ENCODE measurements at places on chromosomes 7 and 10. TPM values are rescaled to one million over a fixed set of nuclear protein-coding genes. Genes with fewer than 3 reads are reported as not detected.

SPDYE2 gene
- not detected for polyA plus RNA-seq

ADAM8 gene
- 7.2 TPM for polyA plus RNA-seq

SLC26A3 gene
- polyA plus RNA-seq, result not detected

CTAGE4 gene
- not detected for polyA plus RNA-seq

FAM3C gene
- 61.8 TPM for polyA plus RNA-seq

SYT15 gene
- 0.16 TPM for polyA plus RNA-seq

MACC1 gene
- 0.22 TPM for polyA plus RNA-seq

ARHGEF35 gene
- not detected for polyA plus RNA-seq

FIGNL1 gene
- 32.8 TPM for polyA plus RNA-seq

CLEC2L gene
- 17.8 TPM for polyA plus RNA-seq

PURB gene
- 14.7 TPM for polyA plus RNA-seq

ERV3-1 gene
- 48.5 TPM for polyA plus RNA-seq

CTAGE15 gene
- not detected for polyA plus RNA-seq

EMX2 gene
- 0.12 TPM for polyA plus RNA-seq

PRTFDC1 gene
- polyA plus RNA-seq, result 4.5 TPM

TEX36 gene
- not detected for polyA plus RNA-seq

POLR1F gene
- 8.7 TPM for polyA plus RNA-seq

PWWP2B gene
- polyA plus RNA-seq, result 10.7 TPM

XRCC2 gene
- 1.2 TPM for polyA plus RNA-seq

ZWINT gene
- 12.7 TPM for polyA plus RNA-seq

TSPAN13 gene
- polyA plus RNA-seq, result 315 TPM

OR2A12 gene
- polyA plus RNA-seq, result not detected

GDF10 gene
- polyA plus RNA-seq, result 0.44 TPM

SLC16A12 gene
- polyA plus RNA-seq, result not detected

NEBL gene
- 16.4 TPM for polyA plus RNA-seq

PGAM2 gene
- polyA plus RNA-seq, result not detected

ASAH2 gene
- polyA plus RNA-seq, result 20.8 TPM

SEMA3A gene
- polyA plus RNA-seq, result 20.7 TPM

SH2B2 gene
- polyA plus RNA-seq, result 21.6 TPM
